ENCODE measurements at places on chromosomes 6 and 20. TPM values are rescaled to one million over a fixed set of nuclear protein-coding genes. Genes with fewer than 3 reads are reported as not detected.
A peak's percentile ranks its signal among the peaks of the same experiment; 100 is the strongest.

- DNase-seq, result no peak
Observed at GRCh38 chr20:45857882-45858216, 435 bp downstream of the ZSWIM3 start.

DNA sequence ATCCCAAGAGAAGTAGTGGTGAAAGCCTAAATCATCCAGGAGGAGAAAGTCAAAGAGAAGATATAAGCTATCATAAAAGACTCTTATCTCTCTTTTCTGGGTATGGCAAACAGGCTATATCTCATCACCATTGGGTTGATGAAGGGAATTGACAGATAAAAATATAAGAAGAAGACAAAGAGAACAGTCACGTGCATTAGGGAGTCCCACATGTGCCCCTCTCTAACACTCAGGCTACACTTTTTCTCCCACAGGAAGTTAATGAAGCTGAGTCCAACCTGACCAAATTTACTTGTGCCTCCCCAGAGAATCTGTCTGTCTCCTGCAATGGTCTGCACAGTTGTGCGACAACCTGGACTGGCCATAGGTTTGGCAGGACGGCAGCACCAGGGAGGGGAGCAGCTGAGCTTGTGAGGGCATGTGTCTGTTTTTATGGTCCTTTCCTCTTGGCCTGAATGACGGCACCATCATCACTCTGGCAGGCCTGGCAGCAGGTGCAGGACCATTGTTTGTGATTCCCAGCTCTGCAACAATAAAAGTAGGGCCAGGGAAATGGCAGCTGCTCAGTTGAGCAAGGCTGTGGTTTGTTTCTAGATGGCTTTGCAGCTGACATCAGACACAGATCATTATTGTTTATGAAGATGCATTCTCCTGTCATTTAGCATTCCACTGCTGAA is 144.5 kb upstream of the MCHR2 start:
- DNase-seq, result no peak

DNA sequence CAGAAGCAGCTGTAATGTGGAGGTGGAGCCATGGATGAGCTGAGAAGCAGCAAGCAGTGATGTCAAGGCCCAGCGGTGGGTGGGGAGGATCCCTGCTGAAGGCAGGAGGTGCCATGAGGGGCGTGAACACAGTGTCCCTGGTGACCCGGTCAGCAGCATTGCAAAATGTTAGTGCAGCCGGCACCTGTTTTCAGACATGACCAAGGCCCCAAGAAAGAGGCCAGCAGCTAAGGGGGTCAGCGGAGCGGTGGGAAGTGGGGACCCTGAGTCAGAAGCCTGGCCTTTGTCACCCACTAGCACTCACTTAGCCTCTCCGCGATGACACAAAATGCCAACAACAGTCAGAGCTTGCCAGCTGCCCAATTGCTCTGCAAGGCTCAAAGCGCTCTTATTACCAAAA is 51.9 kb downstream of the TMEM242 start:
- DNase-seq, result no peak

- no peak for DNase-seq
Observed at GRCh38 chr6:131225959-131226358, 90.7 kb downstream of the AKAP7 start.

- DNase-seq, result no peak
Observed at GRCh38 chr20:64139199-64140060, 24.8 kb upstream of the MYT1 start.

GRCh38 chr20:64279826-64280459 is 24.4 kb downstream of the PCMTD2 start:
- no peak for DNase-seq

DNA sequence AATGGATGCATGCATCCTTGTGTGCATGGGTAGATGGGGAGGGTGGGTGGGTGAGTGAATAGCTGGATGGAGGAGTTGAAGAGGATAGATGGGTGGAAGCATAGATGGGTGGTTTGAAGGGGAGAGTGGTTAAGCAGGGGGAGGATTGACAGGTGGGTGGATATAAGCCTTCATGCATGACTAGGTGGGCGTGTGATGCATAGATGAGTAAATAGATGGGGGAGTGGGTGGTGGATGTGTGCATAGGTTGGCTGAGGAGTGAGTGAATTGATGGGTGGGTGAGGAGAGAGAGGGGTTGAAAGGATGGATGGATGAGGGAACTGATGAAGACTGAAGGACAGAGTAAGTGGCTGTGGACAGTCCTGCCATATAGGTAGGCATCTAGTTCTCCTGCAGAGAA is 4.5 kb downstream of the COL11A2 start:
- no peak for DNase-seq

GRCh38 chr6:107330168-107330567 is 129.2 kb downstream of the PDSS2 start:
- no peak for DNase-seq

DNA sequence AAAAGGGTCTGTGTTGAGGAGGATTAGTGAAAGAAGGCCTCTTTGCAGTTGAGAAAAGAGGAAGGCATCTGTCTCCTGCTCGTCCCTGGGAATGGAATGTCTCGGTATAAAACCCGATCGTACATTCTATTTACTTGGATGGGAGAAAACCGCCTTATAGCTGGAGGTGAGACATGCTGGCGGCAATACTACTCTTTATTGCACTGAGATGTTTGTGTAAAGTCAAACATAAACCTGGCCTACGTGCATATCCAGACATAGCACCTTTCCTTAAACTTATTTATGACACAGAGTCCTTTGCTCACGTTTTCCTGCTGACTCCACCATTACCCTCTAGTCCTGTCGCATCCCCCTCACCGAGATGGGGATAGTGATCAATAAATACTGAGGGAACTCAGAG is 4.5 kb downstream of the TDP2 start:
- DNase-seq, result no peak

- peak; percentile 15 for DNase-seq
Observed at GRCh38 chr6:28657769-28658465, 132.2 kb downstream of the GPX5 start.

DNA sequence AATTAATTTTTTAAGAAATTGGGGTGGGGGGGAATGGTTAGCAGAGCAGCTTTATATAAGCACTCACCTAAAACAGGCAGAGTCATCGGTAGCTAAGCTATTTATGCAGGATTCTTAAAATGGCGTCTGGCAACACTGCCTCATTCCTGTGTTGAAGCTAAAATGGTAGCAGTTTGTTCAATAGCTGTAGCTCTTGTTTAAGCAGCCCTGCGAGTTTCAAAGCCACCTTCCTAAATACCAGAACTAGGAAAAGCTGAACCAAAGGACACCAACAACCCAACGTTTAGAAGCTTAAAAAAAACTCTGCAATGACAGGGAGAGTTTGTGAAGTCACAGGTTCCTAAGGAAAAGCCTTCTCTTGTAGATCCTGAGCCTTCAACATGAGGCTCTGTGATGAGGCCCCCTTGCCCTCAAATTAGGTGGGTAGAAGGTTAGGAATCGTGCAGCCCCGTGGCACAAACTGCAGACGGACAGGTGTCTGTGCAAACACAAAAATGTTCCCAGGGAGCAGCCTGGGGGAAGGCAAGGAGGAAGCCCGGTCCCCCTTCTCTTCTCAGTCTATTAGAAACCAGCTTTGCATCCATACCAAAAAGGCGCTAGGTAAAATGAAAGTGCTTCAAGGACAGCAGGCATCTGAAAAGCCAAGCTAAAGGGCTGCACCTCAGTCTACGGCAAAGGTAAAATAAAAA is 4.7 kb downstream of the ZMYND8 start:
- DNase-seq, result no peak

DNA sequence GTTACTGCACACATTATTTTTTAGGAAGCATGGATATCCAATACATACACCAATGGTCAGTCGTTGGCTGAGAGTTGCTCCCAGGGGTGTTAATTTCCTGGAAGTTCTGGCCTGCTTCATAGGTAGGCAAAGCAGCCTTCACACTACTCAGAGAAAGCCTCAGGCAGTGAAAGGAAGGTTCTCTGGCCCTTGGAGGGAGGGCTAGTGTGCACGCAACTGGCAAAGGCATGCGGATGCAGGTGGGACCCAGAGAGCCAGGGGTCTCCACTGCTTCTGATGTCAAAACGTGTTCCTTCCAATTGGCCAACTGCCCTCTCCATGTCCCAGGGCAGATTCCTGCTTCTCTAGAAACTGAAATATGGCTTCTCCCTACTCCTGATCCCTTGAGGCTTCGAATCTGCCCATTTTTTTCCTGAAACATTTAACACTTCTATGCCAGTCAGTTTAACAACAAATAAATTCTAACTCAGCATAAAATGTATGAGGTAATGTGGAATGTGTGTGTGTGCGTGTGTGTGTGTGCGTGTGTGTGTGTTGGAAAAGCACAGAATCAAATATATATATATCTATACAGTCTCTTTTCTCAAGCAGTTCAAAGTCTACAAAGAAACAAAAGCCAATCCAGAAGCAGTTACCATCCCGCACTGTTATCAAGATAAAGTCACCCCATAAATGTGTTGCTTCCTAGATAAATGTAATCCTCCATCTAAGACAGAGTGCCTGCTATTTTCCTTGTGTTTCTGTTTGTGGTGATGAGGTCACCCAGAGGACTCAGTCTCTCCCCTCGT is 94.0 kb upstream of the HIVEP1 start:
- DNase-seq, result peak; percentile 87

GRCh38 chr6:163721435-163721834 is 306.9 kb downstream of the QKI start:
- DNase-seq, result no peak

DNA sequence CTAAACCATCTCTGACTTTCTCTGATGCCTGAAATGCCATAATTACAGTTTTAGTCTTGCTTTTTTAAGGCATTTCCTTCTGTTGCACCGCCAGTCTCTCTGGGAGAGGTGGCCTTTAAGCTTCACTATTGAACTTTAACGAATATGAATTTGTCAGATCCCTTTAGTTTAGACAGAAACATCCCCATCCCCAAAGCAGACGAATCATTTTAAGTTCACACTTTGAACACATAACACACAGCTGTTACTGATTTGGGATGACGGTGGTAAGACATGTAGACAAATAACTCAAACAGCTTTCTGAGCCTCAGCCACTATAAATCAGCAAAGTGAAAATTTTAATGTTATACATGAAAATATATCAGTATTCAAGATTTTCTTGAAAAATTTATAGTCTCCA is 7.2 kb upstream of the IPCEF1 start:
- DNase-seq, result no peak

DNA sequence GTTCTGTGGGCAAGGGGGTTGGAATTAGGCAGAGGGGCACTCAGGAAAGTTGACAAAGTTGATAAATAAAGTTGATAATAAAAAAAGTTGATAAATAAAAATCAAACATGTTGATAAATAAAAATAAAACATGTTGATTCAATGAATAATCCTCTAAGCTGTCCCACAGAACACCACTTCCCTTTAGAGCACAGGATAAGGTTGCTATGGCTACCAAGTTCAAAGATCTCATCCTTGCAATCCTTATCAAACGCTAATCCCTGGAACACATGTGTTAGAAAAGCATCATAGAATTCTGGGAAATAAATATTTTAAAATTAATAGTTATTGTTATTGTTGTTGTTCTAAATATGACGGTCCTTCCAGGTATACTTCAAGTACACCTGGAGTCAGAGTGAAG is 33.9 kb downstream of the MBOAT1 start:
- DNase-seq, result no peak

GRCh38 chr20:38460040-38460623 is 12.5 kb upstream of the RALGAPB start:
- no peak for DNase-seq

- no peak for DNase-seq
Observed at GRCh38 chr6:134249759-134250602, 67.9 kb downstream of the SGK1 start.

GRCh38 chr6:24734166-24734565 is 15.2 kb upstream of the C6orf62 start:
- no peak for DNase-seq

- no peak for DNase-seq
Observed at GRCh38 chr20:19832875-19833274, 74.8 kb downstream of the RIN2 start.

DNA sequence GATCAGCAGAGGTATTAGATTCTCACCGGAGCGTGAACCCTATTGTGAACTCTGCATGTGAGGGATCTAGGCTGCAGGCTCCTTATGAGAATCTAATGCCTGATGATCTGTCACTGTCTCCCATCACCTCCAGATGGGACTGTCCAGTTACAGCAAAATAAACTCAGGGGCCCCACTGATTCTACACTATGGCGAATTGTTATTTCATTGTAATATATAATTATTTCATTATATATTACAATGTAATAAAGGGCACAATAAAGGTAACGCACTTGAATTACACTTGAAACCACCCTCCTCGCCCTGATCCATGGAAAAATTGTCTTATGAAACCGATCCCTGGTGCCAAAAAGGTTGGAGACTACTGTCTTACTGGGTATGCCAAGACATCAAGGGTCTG is 18.6 kb downstream of the PRKN start:
- no peak for DNase-seq

- DNase-seq, result no peak
Observed at GRCh38 chr20:56953048-56953586, 313.3 kb downstream of the BMP7 start.

TMEM74B gene
- polyA plus RNA-seq, result 0.04 TPM

OPRL1 gene
- 0.97 TPM for polyA plus RNA-seq

VIP gene
- not detected for polyA plus RNA-seq

C6orf118 gene
- polyA plus RNA-seq, result not detected

SRMS gene
- not detected for polyA plus RNA-seq
